ENCODE measurements at places on chromosomes 11 and 22. TPM values are rescaled to one million over a fixed set of nuclear protein-coding genes. Genes with fewer than 3 reads are reported as not detected.

The MYO18B gene
- total RNA-seq = 0.18 TPM

The ESAM gene
- total RNA-seq = 8.2 TPM

The CYB5R2 gene
- 2.8 TPM for total RNA-seq

The CARNS1 gene
- 0.10 TPM for total RNA-seq

The ZC3H7B gene
- total RNA-seq = 126 TPM

The CACNA1I gene
- total RNA-seq = 2.2 TPM

The HSPB2 gene
- not detected for total RNA-seq

The B3GAT3 gene
- total RNA-seq = 29.4 TPM

The P4HA3 gene
- total RNA-seq = 1.0 TPM

DNA sequence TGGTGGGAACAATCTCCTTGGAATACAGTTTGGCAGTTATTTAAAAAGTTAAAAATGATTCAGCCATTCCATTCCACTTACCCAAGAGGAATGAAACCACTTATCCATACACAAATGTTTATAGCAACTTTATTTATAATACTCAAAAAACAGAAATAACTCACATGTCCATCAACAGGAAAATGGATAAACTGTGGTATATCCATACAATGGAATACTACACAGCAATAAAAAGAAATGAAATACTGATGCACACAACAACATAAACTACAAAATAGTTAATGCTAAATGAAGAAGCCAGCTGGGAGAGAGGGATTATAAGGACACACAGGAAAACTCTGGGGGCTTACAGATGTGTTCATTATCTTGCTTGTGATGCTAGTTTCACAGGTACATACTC lies 64.7 kb downstream of the FCHSD2 start:
- no peak for DNase-seq

DNA sequence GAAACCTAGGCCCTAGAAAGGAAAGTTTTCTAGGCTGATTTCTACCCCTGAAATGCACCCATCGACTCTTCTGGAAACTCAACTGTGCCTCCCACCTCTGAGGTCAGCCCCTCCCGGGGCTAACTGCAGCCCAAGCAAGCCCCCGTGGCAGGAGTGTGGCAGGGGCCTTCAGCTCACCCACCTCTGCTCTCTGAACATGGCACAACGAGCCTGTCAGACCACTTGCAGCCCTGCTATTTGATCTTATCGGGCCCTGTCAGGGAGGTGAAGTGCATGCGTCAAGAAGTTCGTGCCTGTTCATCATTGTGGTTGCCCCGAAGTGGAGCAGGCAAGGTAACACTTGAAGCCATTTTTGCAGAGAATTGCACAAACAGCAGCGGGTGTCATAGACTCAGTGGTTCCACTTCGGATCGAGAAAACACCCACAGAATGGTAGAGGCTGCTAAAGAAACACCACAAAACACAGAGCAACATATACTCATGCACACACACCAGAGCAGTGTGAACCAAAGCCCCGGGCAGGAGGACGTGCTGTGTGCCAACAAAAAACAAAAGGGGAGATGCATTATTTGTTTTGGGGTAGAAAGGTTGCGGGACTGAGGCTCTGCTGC lies 262.7 kb downstream of the ETS1 start:
- DNase-seq = no peak

GRCh38 chr11:19978668-19979518 lies 181.4 kb downstream of the DBX1 start:
- no peak for DNase-seq

GRCh38 chr11:125402435-125402834 lies 93.6 kb downstream of the FEZ1 start:
- peak; percentile 47 for DNase-seq

- DNase-seq = peak; percentile 47
Observed at GRCh38 chr11:124898263-124898680, 607 bp upstream of the ROBO4 start.

GRCh38 chr22:32815943-32816342 lies 14.4 kb downstream of the TIMP3 start:
- no peak for DNase-seq

DNA sequence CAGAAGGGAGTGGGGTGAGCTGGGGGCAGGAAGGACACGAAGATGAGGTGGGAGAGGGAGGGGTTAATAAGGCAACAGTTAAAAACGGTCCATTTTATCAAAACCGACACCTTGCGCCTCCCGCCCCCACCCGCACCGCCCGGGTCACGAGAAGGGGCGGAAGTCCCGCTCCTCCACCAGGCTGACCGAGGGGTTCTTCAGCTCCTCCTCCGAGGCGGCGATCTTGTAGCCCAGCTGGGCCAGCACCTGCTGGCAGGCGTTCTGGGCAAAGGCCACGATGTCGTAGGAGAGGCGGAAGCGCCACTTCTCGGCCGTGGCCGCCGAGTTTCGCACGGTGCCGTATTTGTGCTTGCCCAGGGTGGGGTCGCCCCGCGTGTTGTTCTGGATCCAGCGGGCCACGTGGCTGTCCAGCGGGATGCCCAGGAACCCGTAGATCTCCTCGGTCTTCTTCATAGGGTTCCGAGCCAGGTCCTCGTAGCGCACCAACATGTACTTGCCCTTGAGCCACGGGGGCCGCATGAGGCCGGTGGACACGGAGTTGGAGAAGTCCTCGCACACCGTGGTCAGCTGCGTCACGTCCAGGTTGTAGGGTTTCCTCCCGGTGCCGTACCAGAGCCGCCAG lies 15.8 kb downstream of the CHST1 start:
- DNase-seq = no peak

DNA sequence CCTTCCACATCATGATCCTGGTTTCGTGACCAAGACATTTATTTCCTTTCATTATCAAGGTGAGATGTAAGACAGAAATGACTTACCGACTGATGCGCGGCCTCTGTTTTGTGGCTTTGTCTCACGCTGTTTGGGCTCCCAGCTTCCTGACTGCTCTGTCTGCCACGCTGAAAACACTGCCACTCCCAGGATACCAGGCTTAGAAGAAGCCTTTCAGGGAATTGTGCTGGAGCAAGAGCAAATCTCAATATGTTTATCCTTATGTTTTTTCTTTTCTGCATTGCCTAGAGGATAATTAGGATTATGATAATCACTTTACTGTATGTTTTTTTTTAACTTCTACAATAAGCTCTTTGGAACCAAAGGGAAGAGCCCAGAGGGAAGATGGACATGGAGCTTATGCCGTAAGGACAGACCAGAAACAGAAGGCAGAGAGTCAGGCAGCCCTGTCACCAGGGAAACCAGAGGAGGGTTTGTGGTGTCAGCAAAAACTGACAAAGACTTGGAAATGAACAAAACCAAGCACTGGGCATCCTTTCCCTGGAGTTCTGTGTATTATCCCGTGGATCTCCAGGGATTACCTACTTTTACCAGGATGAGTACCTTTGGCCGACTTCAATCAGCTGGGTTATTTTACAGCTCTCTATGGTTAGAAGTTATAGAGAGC lies 68.2 kb upstream of the ISX start:
- no peak for DNase-seq

DNA sequence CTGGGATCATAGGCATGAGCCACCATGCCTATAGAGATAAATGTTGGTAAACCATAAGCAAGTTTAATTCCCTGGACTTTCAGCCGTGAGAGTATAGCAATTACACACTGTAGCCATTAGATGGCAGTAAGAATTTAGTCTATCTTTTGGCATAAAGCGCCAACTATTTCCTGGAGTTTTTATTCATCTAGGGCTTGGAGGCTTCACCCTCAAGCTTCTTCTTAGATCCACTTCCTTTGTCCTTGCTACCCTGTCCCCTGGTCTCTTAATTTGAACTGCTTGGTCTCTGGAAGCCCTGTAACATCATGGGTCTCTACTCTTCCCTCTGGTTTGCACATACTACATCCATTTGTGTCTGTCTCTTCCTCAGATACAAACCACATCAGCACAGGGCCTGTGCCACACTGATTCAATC lies 38.2 kb downstream of the OR10A6 start:
- DNase-seq = no peak

DNA sequence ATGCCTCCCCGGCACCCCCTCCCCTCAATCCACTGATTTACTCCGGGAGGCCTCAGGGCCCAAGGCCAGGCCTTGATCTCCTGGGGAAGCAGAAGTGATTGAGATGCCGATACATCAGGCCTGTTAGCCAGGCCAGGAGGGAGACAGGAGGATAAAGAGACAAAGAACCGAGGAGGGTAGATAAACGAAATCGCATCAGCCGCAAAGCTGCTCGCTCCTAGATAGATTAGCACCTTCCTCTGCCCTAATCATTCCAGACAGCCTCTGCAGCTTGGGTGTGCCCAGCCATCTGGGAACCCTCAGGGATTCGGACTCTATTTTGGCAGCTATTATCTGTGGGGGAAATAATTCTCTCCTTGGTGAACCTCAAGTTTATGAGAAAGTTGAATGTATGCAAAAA lies 121.2 kb downstream of the ABTB2 start:
- no peak for DNase-seq

GRCh38 chr11:8973121-8973520 lies 8.9 kb upstream of the TMEM9B start:
- DNase-seq = no peak

- DNase-seq = no peak
Observed at GRCh38 chr11:60194511-60194910, 11.6 kb upstream of the MS4A6A start.

DNA sequence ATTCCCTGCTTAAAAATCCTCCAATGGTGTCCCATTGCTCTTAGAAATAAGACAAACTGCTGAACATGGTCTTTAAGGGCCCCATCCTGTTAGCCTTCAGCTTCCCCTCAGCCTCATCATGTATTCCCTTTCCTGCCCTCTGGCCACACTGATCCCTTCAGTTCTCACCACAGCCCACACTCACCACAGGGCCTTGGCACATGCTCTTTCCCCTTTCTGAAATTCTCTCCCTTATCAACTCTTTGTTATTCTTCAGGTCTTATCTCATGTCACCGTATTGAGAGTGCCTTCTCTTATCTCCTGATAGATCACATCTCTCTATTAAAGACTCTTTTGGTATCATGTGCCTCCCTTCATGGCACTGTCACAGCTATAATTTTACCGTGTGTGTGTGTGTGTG lies 167.8 kb upstream of the MPPED2 start:
- no peak for DNase-seq

- DNase-seq = no peak
Observed at GRCh38 chr11:131356206-131356605, 14.2 kb upstream of the NTM start.

DNA sequence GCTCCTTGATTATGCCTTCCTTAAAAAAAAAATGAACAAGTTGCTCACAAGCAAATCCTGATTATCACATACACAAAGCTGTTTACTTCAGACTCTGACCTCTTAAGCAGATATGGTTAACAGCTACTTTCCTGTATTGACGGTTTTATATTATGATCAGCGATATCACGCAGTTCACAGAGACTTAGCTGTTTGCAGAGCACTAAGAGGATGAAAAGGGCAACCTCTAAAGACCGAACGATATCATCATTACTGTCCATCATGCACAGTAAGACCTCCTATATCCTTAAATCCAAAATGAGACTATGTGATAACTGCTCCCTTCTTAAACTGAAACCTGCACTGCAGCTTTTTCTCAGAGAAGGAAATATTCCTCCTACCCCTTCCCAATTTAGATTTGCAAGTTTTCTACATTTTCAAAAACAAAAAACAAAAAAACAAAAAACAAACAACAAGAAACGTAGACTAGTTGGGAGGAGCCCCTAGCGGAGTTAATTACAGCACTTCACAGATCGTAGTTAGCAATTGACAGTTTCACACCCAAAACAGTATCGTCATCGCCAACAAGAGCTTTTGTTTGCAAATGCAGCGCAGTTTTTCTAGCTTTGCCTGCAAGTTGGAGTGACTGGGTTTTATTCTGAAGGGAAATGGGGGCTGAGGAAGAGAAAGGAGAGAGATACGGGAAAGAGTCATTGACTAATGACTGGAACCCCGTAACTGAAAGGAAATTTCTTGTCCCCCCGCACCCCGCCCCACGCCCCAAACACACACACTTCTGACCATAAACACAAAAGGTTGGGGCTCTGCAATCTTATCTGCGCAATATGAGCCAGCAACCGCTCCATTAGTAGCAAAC lies 1.2 kb downstream of the DDX6 start:
- DNase-seq = peak; percentile 60

GRCh38 chr22:39237318-39238100 lies 7.3 kb downstream of the PDGFB start:
- no peak for DNase-seq

DNA sequence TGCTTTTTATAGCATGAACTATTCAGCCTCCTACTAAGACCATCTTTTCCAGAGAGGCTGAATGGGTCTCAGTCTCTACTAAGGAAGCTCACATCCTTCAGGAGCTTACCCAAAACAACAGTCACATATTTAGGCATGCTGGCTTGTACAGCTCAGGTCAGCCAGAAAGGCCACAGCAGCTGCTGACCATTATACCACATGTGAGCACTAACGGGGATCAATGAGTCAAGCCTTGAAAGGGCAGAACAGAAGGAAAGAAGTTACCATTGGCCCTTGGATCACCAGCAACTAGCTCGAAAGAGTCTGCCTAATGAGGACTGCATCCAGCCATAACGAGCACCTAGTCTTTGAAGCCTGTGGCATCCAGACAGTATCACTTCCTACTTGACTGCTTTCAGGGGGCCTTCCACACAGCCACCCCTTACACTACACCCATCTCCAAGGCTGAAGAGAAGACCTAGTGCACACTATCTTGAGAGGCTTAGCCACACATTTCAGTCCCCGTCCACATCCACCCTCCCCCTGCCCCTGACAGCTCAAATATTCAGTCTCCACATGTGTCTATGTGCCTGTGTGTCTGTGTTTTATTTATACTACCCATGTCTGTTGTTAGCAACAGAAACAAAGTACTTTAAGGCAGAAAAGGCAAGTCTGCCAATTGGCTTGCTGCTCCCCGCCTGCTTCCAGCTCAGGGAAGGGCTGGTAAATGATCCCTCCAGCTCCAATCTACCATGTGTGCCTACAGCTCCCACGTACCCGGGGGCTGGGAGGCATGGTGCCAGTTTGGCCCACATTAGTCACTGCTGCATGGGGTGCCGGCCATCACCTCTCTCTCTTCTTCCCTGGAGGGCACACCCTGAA lies 95.5 kb downstream of the RPL27A start:
- no peak for DNase-seq

DNA sequence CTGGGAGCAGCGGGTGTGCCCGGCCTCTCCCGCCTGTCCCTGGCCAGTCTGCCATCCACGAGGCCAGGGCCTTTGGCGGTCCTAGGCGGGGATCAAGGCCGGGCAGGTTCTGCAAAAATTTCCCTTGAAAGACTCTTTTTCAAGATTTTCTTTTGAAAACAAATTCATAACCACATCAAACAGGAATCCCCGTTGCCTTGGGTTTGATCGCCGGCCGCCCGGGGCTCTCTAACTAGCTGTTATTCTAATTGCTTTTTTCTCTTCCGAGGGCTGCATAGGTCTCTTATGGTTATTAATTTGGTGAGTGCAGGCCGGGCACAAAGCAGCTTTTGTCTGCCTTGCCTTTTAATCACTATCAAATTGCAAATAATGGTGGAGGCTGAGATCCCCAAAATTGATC lies 42.0 kb downstream of the CDKN1C start:
- no peak for DNase-seq

- DNase-seq = no peak
Observed at GRCh38 chr11:95503047-95503446, 272.0 kb upstream of the SESN3 start.

DNA sequence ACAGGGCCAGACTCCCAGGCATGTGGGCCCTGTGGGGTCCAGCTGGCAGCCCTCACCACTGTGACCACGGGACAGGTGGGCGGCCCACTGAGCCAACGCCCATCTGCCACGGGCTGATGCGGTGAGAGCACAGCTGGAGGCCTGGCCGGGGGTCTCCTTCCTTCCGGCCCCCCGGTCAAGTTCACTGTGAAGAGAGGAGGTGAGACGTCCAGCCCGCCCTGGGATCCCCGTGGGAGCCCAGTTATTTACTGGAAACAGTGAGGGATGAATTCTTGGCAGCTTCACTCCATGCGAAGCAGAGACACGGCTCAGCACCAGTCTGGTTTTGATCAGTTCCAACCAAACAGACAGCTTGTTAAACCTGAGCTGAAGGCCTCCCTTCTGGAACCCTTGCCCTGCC lies 38.7 kb downstream of the WNT11 start:
- no peak for DNase-seq
